ENCODE measurements at places on chromosomes 11 and 22.
A peak's percentile ranks its signal among the peaks of the same experiment; 100 is the strongest.

- no peak for DNase-seq
These were observed 89.2 kb downstream of the FDX1 start for GRCh38 chr11:110518809-110519514.

- DNase-seq = no peak
These were observed 23.9 kb upstream of the CYP2D6 start for GRCh38 chr22:42154293-42155052.

- no peak for DNase-seq
These were observed 523.0 kb downstream of the METTL15 start for GRCh38 chr11:28631148-28631547.

GRCh38 chr11:109000531-109000930 is 335.7 kb downstream of the DDX10 start:
- DNase-seq = no peak

- no peak for DNase-seq
These were observed 8.0 kb upstream of the FERMT3 start for GRCh38 chr11:64198511-64198910.

DNA sequence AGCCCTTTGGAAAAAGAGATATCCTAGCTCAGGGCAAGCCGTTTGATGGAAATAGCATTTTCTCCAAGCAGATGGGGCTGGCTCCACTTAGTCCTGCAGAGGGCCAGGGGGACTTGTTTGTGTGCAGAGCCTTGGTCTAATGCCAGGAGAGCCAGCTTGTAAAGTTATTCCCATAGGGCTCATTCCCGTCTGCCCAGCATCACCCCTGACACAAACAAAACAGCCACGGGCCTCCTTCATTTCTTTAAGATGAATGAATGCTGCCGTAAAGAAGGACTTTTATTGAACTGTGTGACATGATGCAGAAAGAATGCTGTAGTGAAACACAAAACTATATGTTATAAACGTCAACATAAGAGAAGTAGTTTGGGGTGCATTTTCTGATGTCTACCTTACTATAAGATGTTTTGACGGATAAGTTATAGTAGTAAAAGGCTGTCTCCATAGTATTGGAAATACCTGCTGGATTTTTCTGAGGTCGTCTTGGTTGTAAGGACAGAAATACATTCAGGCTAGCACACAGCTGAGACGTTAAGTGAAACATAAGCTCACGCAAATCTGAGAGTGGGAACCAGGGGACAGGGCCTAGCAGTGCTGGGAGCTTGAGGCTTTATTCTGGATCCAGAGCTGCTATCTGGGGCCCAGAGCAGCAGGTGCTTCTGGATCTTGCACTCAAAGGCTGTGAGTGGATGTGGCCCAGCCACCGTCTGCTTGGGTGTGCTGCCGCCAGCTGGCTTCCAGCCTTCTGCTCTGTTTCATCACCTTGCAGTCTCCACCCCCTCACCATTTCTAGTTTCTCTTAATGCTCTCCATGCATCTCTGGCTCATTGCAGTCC is 53.3 kb downstream of the NCAM1 start:
- DNase-seq = no peak

DNA sequence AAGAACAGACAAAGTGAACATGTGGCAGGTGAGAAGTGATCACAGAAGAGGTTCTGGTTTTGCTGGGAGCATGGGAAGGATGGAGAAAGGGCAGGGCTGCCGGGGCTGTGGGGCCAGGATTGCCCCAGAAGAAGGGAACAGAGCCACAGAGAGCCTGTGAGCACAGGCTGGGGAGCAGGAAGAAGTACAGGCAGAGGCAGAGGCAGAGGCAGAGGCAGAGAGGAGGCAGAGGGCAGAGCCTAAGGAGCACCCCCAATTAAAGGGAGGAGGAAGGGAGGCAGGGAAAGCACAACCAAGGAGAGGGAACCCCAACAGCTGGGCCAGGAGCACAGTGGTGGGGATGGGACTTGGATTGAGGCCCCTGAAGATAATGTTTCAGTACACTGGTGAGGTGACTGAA is 51.5 kb downstream of the SGSM3 start:
- DNase-seq = no peak

- no peak for DNase-seq
These were observed 483.6 kb downstream of the FAM181B start for GRCh38 chr11:82250047-82250446.

DNA sequence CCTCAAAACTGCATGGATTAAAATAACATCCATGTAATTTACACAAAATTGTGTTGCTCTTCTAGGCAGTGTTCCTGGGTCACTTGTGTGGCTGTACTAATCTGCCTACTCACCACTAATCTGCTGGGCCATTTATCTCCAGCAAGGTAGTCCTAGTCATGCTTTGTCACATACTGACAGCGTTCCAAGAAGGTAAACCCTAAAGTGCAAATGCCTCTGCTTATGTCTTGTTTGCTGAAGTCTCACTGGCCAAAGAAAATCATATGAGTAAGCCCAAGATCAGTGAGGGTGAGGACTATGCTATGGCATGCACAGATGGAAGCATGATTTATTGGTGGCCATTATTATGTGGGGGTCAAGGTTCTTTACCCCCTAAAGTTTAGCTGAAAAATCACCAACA is 630.2 kb upstream of the LUZP2 start:
- no peak for DNase-seq

DNA sequence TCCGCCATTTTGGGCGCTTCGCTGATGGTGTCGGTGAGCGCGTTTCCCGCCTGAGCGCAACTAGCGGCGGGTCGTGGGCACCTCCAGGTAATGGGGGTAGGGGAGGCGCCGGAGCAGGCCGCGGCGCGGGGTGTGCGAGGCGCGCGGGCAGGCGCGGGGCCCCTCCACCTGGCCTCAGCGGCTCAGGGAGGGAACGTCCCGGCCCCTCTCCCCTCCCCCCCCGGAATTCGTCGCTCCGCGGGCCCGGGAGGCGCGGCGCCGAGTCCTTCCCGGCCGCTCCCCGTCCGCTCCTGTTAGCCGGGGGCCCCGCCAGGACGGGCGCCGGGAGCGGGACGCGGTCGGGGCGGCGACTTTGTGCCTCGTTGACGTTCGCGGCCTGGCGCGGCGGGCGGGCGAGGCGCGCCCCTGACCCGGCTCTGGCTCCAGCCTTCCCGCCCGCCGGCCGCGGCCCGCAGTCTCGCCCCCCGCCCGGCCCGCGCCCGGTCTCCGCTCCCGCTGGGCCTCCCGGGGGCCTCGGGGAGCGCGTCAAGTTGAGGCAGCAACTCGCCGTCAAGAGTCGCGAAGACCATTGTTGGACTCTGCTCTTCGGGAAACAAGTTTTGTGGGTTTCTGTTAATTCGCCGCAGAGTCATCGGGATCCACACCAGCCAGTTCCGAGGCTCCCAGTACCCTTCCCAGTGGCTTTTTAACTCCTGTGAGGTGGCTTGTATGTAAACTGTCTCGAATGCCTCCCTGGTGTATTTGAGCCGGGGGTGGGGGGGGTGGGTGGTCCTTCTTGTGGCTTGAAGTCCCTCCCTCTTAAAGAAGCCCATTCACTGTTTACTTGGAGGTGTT is at the start of gene PPP6R3:
Gene PPP6R3 (plus strand): TSS at position 12 of the 834 bp plus-strand sequence. CDS start 76,913 bp downstream, outside the sequence.
- no peak for DNase-seq

DNA sequence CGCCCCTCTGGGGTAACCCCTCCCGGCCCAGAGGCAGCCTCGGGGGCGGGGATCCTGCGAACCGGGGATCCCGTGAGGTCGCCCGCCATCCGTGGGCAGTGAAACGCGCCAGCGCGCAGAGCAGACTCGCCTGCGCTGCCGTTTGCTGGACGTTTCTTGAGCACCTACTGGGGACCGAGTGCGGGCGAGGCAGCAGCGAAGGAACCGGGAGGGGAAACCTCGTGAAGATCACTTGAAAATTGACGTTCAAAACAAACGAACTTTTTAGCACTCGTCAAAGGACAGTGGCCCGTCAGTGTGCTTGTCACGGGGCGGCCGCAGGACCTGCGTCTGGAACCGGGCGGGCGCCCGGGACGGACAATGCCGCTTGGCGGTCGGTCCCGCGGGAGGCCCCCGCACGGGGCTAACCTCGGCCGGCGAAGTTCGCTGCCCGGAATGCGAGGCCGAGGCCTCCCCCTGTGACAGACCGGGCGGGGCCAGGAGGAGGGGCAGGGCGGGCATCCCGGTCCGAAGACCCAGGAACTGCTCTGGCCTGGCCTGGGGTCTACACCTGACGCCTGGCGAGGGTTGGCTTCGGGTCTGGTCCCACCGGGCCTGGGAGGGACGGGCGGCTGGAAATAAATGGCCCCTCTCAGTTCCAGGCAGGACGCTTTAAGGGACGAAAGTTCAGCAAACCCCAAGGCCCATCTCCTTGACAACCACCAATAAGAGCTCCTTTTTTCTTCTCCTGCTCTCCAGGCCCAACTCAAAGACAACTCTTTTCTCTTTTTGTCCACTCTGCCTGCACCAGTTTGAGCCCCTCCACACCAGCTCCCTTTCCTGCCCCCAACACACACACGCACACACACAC is 723 bp upstream of the SCUBE1 start:
- no peak for DNase-seq

DNA sequence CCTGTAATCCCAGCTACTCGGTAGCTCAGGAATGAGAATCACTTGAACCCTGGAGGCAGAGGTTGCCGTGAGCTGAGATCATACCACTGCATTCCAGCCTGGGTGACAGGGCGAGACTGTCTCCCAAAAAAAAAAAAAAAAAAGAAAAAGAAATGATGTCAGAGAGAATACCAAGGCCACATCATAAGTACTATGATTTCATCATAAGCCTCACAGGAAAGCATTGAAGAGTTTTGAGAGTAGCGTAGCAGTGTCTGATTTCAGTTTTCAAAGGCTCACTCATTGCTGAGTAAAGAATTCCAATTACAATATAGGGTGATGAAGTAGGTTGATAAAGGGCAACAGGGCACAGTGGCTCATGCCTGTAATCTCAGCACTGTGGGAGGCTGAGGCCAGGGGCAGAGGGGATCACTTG is 88.8 kb downstream of the MRTFA start:
- DNase-seq = no peak

GRCh38 chr11:65572356-65573051 is at the start of gene FAM89B:
FAM89B (plus strand) TSS chr11:65572538; CDS start chr11:65572670, 132 bp downstream.
- peak; percentile 89 for DNase-seq

DNA sequence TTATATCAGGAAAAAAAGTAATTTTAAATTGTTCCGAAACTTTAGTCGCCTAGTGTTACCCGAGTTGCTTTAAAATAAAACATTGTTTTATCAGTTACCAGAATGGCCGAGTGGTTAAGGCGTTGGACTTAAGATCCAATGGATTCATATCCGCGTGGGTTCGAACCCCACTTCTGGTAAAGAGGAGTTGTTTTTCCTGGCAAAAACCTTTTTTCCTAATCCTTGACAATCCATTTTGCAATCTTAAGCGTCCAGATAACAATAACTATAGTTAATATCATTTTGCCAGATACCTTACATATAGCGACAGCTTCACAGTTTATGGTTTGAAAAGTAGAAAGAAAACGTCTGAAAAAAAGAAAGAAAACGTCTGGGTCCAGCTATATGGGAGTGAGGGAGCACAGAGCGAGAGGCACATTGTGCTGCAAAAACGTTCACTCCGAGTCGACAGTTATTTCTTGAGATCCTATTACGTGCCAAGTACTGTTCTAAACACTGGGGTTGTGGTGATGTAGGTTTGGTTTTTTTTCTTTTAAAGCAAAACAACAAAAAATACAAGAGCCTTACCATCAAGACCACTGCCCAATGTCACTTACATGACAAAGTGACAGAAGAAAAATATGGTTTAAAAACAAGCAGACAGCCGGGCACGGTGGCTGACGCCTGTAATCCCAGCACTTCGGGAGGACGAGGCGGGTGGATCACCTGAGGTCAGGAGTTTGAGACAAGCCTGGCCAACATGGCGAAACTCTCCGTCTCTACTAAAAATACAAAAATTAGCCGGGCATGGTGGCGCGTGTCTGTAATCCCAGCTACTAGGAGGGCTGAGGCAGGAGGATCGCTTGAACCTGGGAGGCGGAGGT is 40.6 kb downstream of the OR4D9 start:
- DNase-seq = no peak

DNA sequence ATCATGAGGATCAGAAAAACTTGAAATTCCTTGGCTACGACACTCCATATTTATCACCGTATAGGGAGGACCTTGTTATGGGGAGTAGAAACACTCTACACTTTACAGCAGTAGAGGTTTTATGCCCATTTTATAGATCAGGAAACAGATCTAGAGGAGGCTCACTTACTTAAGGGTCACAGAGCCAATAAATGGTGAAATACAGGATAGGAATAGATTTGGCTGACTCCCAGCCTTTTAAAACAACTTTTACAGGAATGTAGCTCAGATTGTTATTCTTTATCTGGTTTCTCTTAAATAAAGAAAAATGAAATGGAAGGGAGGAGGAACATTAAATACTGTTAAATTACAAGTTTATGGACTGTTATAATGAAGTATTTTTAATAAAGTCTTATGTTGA is 14.8 kb downstream of the FBXO7 start:
- no peak for DNase-seq

- no peak for DNase-seq
These were observed 14.8 kb upstream of the MUC5B start for GRCh38 chr11:1208144-1208393.

- no peak for DNase-seq
These were observed 279.9 kb upstream of the B3GAT1 start for GRCh38 chr11:134691985-134692384.

GRCh38 chr11:83122050-83122449 is 34.9 kb upstream of the PCF11 start:
- DNase-seq = no peak

GRCh38 chr11:65410936-65411680 is 11.5 kb upstream of the NEAT1 start:
- DNase-seq = no peak

Data from activated naive CD4-positive, alpha-beta T cell treated with anti-CD3 and anti-CD28 coated beads, Interleukin-2, amount 50 U/mL, for 16 hours (primary cell).